ENCODE measurements at places on chromosomes 12 and 14.

- DNase-seq, result no peak
Observed at GRCh38 chr14:24695265-24696241, 61.6 kb upstream of the GZMB start.

GRCh38 chr12:101642115-101643067 is 47.6 kb downstream of the MYBPC1 start:
- DNase-seq, result no peak

DNA sequence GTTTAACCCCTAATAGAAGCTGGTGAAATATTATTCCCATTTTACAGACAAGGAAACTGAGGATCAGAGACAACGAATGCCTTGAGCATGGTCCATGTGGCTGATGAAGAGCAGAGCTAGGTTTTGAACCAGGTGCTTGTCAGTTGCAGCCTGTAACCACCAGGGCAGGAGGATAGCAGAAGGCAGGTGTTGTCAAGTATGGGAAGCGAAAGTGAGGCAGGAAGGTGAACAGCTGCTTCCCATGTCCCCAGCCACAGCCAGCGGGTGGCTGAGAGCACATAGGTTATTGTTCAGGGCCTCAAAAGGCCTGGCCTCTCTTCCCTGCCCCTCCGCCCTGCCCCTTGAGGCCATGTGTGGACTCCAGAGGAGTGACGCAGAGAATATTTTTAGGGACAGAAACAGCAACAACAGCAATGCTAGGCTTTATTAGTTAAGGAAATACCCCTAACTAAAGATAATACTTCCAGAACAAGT is 39.6 kb downstream of the IQSEC3 start:
- DNase-seq, result no peak

DNA sequence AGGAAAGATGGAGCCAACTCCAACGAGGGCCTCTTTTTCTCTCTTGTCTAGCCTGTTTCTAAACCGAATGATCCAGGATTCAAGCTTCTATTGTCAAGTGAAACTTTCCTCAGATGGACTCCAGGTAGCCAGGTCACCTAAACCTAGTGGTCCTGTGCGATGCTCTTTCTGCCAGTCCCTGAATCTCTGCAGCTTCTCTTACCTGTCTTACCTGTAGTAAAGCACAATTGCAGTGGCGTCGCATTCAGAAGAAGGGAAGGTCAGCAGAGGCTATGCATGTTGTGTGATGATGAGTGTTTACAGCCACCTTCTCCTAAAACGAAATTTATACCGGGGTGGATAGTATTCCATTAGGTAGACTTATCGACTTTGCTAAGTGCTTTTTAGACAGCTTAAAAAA is 47.4 kb upstream of the TRAF3 start:
- no peak for DNase-seq

- no peak for DNase-seq
Observed at GRCh38 chr12:103105971-103106597, 148.6 kb downstream of the ASCL1 start.

DNA sequence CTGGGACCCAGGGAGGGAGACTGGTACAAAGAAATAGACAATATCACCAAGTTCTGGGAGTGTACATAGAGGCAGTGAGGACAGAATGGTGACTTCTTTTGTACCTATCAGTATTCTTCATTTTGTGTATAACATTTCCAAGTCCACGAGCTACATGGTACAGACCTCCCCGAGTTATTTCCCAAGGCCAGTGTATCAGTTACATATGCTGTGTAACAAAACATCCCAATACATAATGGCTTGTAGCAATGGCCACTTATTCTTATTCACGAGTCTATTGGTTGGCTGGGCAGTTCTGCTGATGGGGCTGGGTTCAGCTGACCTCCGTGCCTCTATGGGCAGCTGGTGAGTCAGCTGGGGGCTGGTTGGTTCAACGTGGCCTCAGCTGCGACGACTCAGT is 98.7 kb upstream of the RFLNA start:
- no peak for DNase-seq

Data from activated CD4-positive, CD25-positive, alpha-beta regulatory T cell (primary cell).